ENCODE measurements at places on chromosomes 1 and 21. TPM values are rescaled to one million over a fixed set of nuclear protein-coding genes. Genes with fewer than 3 reads are reported as not detected.

Gene HNRNPCL2
- polyA plus RNA-seq: not detected

Gene S100A9
- 202 TPM for polyA plus RNA-seq

Gene PPM1J
- polyA plus RNA-seq: 1.8 TPM

Gene C4BPB
- polyA plus RNA-seq: not detected

Gene MFSD2A
- 0.11 TPM for polyA plus RNA-seq

Gene OR2L5
- not detected for polyA plus RNA-seq

Gene STIL
- polyA plus RNA-seq: 0.30 TPM

Gene OR2L8
- polyA plus RNA-seq: not detected

Gene NR1I3
- not detected for polyA plus RNA-seq

Gene NLRP3
- 0.19 TPM for polyA plus RNA-seq

Gene ATP6V0B
- polyA plus RNA-seq: 84.7 TPM

Gene SH2D2A
- polyA plus RNA-seq: 1.1 TPM

Gene OR2L3
- not detected for polyA plus RNA-seq

Gene S100A8
- polyA plus RNA-seq: 72.9 TPM

Gene SEMA4A
- 1.8 TPM for polyA plus RNA-seq

Gene PGLYRP3
- polyA plus RNA-seq: not detected

Gene OR6Y1
- polyA plus RNA-seq: not detected

Gene ERICH3
- polyA plus RNA-seq: 0.08 TPM

Gene CELA2A
- not detected for polyA plus RNA-seq

Gene OR2W3
- not detected for polyA plus RNA-seq
